ENCODE measurements at places on chromosomes 12 and 14. TPM values are rescaled to one million over a fixed set of nuclear protein-coding genes. Genes with fewer than 3 reads are reported as not detected.

HSPB8 gene
- total RNA-seq, result 2.7 TPM

ACOT4 gene
- total RNA-seq, result 0.44 TPM

ETFBKMT gene
- total RNA-seq, result 3.6 TPM

DBX2 gene
- not detected for total RNA-seq

LRTM2 gene
- total RNA-seq, result not detected

CD69 gene
- total RNA-seq, result 0.69 TPM

PTGER2 gene
- not detected for total RNA-seq

SLCO1B1 gene
- not detected for total RNA-seq

LRRIQ1 gene
- 1.1 TPM for total RNA-seq

MANSC4 gene
- not detected for total RNA-seq

TSPAN11 gene
- total RNA-seq, result 3.6 TPM

MYH6 gene
- total RNA-seq, result 1.6 TPM

PRPH gene
- not detected for total RNA-seq

CCDC175 gene
- not detected for total RNA-seq

PIWIL1 gene
- not detected for total RNA-seq

ESR2 gene
- total RNA-seq, result not detected

NEUROD4 gene
- total RNA-seq, result not detected

DNA sequence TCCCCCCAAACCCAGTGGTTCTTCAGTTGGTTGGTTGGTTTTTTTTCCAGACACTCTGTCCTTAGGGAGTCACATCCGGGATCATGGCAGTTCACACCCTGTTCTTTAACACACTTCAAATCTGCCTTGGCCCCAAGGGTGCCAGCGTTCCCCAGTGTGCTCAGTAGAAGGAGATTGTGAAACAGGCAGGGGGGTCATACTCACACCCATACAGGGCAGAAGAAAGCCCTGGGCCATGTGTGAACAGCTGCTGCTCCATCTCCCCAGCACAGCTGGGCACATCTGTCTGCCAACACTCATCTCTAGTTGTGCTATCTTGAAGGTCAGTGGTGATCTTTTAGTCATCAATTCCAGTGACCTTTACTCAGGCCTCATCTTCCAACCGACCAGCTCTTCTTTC, 64.4 kb upstream of the FUT8 start:
- DNase-seq, result no peak

- DNase-seq, result no peak
These were observed 1.7 kb downstream of the HSPA2 start for GRCh38 chr14:64541972-64542835.

GRCh38 chr14:32342847-32343194, 13.7 kb downstream of the AKAP6 start:
- DNase-seq, result no peak

- no peak for DNase-seq
These were observed 74.4 kb downstream of the CEP128 start for GRCh38 chr14:80867091-80867490.

GRCh38 chr12:38456537-38457120, 140.1 kb downstream of the ALG10B start:
- no peak for DNase-seq

- no peak for DNase-seq
These were observed 37.1 kb downstream of the CYP46A1 start for GRCh38 chr14:99720941-99721791.

GRCh38 chr14:92386637-92387036, 63.7 kb downstream of the SLC24A4 start:
- DNase-seq, result no peak

DNA sequence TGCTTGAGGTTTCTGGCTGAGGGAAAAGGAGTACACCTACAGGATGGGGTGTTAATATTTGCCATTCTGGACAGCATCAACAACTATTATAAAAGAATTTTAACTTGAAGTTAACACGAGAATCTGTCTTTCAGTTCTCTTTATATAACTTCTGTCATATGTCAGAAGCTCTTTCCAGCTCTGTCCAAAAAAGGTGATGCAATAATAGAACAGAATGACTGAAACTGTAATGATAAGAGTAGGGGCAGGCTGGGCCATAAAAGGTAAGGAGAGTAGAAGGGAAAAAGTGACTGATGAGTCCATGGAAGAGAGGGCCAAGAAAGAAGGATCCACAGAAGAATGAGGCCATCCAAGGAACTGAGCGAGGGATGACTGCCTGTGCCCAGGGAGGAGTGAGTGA, 966.7 kb upstream of the FBXO33 start:
- DNase-seq, result no peak

DNA sequence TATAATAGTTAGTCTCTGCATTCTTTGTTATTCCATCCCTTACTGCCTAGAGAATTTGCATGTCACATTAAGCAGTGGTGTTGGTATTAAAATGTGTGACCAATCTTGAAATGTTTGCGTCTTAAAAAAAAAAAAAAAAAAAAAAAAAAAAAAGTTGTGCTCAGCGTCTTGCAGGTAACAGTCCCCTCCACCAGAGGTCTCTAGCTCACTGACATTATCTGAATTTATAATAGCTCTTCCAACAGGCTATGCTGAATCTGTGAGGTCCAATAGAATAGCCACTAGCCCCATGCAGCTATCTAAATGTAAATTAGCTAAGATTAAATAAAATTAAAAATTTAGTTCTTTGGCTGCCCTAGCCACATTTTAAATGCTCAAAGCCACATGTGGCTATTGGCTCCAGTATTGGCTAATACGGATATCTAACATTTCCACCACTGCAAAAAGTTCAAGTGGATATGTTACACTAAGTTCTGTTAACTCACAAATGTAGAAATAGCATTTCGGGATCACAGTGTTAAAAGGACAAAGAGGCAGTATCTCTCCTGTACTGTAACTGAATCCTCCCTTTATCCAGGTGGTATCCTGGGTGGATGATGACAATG, 28.7 kb downstream of the NKX2-8 start:
- no peak for DNase-seq

DNA sequence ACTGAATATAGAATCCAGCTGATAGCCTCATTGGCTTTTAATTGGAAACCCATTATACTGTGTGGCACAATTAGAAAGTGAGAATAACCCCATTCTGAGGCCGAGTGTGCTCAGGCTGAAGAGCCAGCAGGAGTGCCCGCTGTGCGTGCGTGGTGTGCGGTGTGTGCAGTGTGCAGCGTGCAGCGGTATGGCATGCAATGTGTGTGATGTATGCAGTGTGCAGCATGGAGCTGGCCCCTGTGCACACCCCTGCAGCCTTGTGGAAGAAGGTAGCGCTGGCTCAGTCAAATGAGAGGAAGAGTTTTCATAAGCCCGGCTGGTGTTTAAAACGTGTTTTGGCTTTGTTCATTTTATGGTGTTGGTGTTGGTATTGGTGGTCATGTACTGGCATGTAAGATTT, 22.9 kb downstream of the CKB start:
- no peak for DNase-seq

DNA sequence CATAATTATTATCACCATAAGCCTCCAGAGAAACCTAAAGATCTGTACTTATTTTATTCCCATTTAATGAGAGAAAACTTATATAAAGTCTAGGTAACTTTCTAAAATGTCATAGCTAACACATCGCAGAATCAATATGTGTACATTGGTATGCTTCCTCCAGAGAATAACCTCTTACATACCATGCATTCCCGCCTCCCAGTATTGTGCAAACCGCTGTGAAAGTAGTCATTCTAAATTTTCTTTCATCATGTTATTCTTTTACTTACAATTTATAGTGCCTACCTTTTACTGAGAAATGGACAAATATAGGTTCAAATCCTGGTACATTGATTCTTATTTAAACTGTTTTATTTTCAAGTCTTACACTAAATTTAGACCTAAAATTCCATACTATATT, 463.4 kb downstream of the LRFN5 start:
- DNase-seq, result no peak

- peak; percentile 5 for DNase-seq
These were observed 2.0 kb downstream of the ASPG start for GRCh38 chr14:104087505-104087904.

DNA sequence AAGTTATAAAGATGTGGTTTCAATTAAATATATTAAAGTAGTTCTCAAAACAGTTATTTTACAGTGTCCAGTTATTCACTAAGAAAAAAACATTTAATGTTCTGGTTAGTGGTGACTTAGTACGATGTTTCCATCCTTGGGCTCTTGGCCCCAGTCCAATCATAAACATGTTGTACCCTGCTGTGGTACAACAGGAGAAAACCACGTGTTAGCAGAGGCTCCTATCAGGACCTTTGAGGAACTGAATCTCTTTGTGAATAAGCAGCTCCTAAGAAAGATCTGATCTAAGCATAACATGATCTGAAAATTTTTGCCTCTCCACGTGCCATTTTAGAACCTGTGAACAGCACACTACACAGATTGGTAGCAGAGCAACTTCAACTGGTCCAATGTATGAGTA, 234.0 kb downstream of the SYT1 start:
- no peak for DNase-seq

GRCh38 chr12:27875677-27876076, 95.6 kb upstream of the MANSC4 start:
- DNase-seq, result no peak

DNA sequence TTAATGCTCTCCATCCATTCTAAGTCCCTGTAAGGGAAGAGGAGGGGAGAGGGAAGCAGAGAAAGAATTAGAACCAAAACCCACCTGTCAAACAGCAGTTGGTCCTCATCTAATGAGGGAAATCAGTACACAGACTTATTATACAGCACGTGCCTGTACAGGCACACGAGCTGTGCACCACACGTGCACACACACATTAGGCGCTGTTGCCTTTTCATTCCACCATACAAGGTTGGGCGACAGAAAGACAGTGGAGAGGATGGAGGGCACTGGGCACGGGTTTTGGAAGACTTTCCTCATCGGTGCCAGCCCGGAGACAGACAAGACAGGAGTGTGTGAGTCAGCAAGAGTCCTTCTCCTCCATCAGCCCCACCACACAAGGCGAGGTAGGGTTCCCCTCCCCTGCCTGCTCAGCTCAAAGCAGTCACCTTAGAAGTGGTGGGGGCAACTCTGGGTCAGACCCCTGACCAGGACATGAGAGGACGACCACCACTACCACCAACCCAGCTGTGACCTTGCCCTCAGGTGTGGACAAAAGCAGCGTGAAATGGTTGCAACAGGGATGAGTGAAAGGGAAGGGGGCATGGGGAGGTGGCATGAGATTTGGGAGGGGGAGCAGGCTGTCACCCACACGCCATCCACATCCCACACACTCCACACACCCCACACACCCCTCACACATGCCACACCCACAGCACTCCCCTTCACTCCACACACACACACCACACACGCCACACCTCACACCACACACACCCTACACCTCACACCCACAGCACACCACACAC, 80.7 kb downstream of the ACTN1 start:
- no peak for DNase-seq

GRCh38 chr12:110733089-110733715, 9.5 kb downstream of the PPP1CC start:
- no peak for DNase-seq

DNA sequence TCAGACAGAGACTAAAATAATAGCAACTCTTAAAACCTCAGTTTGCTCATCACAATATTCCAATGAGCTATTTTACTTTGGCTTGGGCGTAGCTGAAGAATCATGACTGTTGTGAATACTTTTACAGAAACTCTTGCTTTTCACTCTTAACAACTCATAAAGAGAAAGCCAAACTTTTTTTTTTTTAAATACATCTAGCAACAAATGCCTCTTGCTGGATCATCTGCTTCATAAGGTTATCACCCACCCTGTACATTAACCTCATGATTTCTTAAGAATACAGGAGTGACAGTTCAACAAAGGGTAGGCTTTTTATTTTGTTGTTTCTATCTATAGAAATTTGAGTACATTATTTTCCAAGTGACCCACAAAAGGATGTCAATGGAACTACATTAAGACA, 307.4 kb upstream of the DDHD1 start:
- no peak for DNase-seq

- DNase-seq, result no peak
These were observed 5.2 kb downstream of the WNT10B start for GRCh38 chr12:48966177-48966895.

GRCh38 chr14:75223664-75224154, 47.3 kb upstream of the TMED10 start:
- peak; percentile 33 for DNase-seq

DNA sequence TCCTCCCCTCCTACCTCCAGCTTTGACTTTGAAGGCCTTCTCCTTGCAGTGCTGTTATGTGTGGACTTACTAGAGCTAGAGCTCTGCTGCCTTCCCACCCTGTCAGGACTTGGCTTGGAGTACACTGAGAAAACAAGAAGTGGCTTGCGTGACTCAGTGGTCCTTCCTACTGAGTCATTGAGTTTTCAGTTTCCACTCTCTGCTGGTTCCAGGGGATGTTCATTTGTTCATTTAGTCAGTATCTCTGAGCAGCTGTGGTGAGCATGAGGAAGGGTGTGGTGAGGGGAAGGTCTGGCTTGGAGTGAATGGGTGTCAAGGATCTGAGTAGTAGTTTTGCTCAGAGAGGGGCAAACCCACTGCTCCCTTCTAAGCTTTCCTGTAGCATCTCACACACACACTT, 17.2 kb upstream of the ELK3 start:
- DNase-seq, result no peak

- no peak for DNase-seq
These were observed 65.9 kb upstream of the MED13L start for GRCh38 chr12:116343331-116343884.

DNA sequence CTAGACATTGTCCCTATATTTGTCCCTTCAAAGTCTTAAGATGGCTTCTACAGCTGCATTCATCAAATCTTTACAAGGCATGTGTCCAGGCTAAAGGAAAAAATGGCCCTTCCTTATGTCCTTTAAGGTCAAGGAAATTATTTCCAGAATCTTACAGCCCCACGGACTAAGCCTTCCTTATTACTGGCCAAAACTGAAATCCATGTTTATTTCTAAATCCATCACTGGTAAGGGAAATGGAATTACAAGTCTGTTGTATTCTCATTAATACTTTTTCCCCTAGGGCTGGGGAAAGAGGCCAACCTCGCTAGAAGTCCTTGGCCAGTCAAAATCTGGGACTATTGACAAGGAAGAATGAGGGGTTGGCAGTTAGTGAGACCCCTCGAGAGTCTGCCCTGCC, 252.5 kb downstream of the TMEM132C start:
- no peak for DNase-seq

- DNase-seq, result no peak
These were observed 326.8 kb upstream of the RTL1 start for GRCh38 chr14:101230161-101230850.

DNA sequence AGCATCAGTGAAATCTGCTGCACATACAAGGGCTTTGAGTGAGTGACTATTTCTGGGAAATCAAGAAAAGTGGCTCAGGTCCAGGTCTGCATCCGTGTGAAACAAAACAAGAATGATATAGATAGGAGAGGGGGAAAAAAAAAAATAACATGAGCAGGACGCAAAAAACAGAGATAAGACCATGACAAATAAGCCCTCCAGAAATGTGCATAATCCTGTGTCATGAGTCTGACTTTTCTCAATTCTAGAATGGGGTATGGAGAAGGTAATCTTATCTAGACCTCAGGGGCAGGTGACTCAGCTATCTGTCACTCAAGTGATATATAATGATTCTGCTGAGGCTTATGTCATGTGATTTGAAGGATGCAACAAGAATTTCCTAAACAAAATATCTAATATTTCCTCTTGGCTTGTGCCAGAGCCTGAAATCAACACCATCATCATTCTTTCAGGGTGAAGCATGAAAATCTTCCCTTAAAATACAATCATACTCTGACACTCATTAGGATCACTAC, 250.0 kb downstream of the PHLDA1 start:
- DNase-seq, result no peak
